ENCODE measurements at places on chromosomes 11 and 22.
A peak's percentile ranks its signal among the peaks of the same experiment; 100 is the strongest.

DNA sequence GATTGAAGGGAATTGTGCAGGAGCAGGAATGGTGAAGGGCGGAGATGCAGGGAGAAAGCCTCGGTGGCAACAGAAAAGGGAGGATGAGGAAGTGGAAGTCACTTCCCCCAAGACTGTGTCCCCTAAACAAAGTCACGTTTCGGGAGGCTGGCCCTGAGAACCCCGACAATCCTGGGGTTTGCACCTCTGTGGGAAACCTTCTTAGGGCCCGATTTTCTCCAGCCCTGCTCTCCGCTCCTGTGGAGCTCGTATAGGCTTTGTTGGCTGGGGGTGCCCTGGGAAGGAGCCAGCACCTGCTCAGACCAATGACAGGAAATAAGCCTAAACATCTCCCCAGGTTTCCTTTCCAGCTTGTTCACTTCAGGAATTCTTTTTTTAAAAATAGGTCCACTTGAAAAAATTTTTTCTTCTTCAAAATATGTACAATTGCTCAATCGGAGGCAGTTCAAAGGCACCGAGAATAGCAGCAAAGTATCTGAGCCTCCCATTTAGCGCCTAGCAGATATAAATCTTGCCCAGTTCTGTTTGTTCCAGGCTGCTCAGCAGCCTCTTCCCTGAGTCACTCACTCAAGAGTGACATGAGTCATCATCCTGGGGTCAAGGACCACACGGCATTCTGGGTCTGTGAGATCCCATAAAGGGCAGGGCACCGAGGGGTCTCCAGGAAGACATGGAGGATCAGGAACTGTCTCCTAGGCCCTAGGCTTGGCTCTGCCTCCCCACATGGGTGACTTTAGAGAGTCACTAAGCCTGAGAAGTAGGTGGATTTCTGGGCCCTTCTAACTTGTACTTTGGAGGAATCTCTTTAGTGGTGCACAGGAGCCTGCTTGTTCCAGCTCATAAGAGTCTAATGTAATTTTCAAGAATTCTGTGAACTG, 34.0 kb downstream of the IRAG1 start:
- DNase-seq, result no peak

DNA sequence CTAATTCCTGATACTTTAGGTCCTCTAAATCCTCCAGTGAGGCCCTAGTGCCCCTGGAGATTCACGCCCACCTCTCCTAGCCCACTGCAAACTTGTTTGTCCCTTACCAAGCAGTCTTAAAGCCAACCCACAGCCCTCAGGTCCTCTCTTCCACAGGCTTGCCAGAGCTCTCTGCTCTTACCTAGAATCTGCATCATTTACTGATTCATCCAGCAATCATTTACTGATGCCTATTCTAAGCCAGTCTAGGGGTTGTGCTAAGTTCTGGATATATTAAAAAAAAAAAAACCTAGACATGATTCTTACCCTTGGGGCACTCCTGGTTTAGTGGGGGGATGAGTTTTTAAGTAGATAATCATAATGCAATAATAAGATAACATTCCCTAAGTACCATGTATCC, 43.0 kb upstream of the PLET1 start:
- no peak for DNase-seq

DNA sequence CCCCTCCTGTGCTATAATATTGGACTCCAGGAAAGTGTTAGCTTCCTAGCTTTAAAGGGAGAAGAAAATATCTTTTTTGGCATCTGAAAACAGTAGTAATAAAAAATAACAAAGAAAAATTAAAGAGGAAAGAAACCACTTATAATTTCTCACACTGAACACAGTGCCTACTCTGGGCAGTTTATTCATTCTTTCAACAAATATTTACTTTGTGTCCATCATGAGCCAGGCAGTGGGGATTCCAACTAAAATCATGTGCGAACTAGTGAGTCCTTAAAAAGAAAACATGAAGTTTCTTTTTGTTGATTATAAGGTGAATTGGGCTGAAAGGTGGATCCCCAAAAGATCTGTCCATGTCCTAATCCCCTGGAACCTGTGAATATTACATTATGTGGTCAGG, 16.0 kb upstream of the ELF5 start:
- no peak for DNase-seq

GRCh38 chr11:103368145-103368544, 258.9 kb downstream of the DYNC2H1 start:
- no peak for DNase-seq

- no peak for DNase-seq
Observed at GRCh38 chr11:13108416-13108815, 99.3 kb downstream of the RASSF10 start.

DNA sequence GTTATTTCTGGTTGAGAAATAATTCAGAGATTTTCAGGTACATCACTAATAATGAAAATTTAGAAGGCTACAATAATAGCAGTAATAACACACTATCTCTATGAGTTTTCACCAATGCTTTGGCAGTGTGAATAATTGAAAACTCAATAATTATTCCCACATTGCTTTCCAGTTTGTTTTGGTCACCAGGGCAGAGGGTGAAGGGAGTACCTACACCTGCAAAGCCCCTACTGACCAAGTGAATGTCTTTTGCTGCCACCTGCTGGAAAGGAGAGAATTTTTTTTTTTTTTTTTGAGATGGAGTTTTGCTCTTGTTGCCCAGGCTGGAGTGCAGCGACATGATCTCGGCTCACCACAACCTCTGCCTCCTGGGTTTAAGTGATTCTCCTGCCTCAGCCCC, 3.2 kb downstream of the NELL1 start:
- no peak for DNase-seq

DNA sequence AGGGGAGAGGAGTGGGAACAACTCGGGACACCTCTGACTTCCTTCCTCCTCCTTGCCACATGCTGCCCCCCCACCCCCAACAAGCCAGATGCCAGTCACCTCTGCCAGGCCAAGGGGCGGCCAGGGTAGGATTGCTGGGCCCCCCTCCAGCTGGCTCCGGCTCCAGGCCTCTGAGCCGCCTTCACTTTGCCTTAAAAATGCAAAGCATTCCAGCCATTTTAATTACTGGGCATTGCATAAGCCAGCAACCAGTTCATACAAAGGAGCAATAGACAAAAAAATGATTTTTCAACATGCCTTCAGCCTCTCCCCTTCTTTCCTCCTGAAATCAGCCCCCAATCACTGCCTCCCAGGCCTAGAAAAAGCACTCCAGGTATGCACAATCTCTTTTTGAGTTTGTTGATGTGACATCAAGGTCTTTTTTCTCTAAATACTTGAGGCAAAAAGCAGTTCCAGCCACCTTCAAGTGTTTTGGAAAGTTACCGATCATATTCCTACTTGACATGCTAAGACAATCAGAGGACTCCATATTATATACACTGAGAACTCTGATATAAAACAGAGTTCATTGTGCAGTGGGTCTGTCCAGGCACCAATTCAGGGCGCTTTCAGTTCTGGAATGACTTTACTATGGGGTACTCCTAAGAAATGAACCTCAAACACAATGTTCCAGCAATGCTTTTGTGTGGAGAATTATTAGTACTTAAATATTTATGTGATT, 12.4 kb upstream of the TIMP3 start:
- DNase-seq, result no peak

DNA sequence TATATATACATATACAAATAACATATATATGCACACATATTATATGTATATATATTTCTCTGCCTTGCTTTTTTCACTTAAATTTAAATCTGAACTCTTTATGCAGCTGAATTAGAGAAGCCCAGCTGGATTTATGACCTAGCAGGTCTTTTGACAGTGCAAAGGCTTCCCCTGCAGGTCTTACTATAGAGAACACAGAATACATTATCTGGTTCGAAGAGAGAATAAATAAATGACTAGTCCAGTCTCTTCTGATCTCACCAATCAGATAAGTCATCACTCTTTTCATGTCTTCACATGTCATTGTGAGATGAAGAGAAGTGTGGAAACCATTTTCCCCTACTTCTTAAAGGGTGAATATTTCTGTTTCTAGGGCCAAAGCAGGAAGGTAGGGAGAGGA, 58.2 kb downstream of the OR10A6 start:
- no peak for DNase-seq

DNA sequence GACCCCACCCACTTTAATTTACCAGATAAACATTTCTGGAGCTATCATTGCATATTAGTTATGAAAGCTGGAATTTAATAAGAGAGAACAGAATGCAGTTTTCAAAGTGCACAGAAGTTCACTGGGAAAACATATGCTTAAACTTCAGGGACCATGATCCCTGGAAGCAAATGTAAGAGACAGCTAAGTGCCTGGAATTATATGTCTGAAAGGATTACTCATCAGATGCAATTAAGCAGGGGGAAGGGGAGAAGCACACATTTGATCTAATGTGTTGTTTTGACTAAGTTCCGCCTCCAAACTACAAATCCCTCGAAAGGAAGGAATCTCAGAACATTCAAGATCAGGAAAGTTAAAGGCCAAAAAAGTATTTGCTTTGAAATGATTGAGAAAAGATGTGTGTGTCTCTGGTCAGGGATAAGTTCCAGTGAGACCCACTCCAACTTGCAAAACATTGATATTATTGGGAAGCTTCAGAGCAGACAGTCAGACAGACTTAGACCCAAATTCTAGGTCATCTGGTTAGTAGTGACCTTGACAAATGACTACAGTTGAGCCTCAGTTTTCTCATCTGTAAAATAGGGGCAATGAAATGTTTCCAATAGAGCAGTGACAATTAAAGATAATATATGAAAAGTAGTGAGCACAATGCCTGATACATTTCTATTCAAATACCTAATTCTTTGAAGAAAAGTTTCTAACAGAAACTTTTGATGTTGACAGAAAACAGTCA, 147.6 kb downstream of the ME3 start:
- no peak for DNase-seq

GRCh38 chr22:19199479-19199878, 20.9 kb upstream of the SLC25A1 start:
- no peak for DNase-seq

GRCh38 chr22:25637032-25637431, 72.6 kb downstream of the GRK3 start:
- no peak for DNase-seq

DNA sequence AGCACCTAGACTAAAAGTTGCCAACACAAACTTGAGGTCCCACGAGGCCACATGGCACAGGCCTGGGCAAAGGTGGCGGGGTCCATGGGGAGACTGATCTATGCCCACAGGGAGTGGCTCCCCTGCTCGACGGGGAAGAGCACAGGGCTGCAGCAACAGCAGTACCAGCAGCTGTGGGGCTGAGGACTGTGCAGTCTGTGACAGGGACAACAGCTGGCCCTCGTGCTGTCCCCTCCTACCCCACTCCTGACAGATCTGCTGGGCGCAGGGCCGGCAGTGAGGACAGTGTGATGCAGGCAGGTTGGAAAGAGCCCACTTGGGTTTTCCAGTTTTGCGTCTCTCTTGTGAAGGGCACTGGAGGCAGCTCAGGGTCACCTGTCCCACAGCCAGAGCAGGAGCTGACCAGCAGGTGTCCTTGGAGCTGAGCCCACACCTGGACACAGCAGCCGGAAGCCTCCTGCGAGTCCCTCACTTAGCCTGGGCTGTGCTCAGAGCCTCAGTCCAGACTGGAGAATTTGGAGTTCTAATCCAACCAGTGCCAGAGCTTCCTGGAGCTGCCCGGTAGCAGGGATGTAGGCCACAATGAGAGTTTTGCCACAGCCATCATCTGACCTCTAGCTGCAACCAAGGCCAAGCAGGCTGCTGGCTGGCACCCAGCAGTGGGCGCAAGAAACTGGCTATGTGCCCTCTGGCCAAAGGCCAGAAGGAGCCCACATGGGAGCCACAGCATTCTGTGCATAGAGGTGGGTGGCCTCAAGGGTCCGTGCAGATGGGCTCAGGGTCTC, 3.6 kb upstream of the GAS2L1 start:
- peak; percentile 20 for DNase-seq

DNA sequence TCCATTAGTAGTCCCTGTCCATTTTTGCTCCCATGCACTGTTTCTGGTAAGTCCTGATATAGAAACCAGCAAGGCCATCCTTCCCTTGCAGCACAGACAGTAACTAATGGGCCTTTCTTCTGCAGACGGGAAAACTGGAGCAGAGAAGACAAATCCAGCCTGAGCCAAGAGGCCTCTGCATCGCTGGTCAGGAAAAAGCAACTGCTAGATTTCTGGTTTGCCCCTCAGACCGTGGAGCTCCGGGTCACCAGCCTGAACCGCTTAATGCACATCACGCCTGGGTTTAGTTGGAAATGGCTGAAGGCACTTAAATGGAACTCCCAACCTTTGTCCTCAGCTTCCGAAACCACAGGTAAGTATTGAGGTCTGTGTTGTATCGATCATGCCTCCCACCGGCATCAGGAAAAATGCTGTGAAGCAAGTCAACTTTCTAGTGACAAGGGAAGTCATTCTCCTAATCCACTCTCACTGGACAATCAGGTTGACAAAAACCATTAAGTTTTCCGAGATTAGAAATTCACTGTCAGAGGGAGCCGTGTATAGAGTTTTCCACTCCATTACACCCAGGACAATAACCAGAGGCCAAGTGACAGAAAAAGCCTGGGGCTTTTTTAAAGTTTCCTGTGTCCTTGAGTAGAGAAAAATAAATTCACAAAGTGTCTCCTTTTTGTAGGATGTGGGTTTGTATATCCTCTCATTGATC, 14.8 kb upstream of the LMO2 start:
- no peak for DNase-seq

DNA sequence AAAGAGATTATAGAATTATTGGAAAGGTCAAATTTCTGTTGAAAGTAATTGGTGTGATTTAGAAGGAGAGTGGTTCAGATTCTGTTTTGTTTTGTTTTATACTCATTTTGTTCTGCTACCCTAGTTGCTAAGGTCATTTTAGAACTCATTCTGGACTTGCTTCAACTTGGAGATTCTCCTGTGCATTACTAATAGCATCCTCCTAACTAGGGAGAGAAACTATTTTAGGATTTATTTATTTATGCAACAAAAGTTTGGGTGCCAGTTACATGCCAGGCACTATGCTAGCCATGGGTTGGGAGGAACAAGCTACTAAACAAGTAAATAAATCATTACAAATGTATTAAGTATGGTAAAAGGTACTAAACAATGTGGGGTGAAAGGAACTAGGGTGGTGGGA, 84.0 kb downstream of the YAP1 start:
- no peak for DNase-seq

Measured in NCI-H1694 (cell line).